ENCODE measurements at places on chromosomes 13 and 19.

DNA sequence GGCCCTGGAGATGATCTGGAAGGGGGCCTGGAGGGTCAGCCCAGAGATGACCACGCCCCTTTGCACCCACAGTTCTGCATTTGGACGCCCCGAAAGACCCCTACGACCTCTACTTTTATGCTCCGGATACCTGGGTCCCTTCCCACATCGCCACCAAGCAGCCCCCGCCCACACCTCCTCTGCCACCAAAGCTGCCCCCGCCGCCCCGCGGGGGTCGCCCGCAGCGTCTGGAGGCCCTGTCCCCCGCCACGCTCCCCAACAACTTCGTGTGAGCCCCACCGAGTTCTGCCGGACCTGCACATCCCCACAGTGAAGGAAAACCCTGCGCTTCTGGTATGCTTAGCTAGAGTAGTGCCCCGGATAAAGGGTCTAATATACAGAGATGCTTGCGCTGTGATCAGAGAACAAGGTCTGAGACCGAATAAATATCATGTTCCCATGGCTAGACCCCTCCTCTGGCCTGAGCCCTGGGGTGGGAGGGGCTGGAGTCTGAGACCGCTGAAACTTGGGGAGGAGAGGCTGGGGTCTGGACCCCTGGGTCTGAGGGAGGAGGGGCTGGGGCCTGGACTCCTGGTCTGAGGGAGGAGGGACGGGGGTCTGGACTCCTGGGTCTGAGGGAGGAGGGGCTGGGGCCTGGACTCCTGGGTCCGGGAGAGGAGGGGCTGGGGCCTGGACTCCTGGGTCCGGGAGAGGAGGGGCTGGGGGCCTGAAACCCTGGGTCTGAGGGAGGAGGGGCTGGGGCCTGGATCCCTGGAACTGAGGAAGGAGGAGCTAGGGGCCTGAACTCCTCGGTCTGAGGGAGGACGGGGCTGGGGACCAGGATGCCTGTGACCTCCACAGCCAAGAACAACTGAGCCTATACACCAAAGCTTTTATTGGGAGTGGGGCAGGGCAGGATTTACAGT lies 3.6 kb downstream of the GFY start:
- no peak for DNase-seq

DNA sequence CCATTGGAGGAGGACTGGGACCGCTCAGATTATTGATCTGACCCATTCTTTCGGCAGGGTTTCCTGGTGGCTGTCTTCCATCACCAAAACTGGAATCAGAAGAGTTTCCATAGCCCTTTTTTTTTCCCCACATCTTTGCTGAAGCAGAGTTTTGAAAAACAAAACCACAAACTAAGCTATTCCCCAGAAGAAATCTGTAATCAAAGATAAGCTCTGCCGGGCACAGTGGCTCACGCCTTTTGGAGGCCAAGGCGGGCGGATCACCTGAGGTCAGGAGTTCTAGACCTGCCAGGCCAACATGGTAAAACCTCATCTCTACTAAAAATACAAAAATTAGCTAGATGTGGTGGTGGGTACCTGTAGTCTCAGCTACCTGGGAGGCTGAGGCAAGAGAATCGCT lies 4.2 kb upstream of the ICAM1 start:
- DNase-seq: no peak

GRCh38 chr13:24148414-24149235 lies 11.9 kb upstream of the SPATA13 start:
- no peak for DNase-seq

- DNase-seq: no peak
Observed at GRCh38 chr19:32471811-32472210, 66.2 kb downstream of the DPY19L3 start.

DNA sequence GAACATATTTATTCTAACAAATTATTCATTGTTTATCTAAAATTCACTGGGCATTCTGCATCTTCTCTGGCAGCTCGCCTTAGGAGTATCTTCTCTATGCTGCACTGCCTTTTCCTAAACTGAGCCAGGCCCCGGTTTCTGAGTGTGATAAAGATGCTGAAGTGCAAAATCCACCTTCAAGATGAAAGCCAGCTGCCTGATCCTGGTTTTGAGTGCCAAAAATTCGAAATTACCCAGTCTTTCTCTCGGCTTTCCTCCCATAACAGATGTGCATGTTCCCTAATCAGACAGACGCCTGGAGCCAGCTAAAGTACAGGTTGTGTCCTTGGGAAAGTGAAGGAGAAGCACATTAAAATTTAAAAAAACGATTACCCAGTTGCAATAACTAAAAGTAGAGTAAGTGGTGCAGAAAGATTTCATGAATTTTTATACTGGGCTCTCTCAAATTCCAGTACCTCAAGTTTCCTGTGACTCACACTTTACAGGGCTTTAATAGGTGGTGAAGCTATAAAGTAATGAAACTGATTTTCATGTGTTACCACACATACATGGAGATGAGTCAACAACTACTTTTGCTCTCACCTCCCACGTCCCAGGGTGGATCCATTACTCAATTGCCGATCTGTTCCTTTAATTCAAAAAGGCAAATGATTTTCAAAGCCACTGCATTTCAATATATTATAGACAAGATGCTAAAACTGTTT lies 65.0 kb upstream of the GTF2F2 start:
- peak; percentile 54 for DNase-seq

DNA sequence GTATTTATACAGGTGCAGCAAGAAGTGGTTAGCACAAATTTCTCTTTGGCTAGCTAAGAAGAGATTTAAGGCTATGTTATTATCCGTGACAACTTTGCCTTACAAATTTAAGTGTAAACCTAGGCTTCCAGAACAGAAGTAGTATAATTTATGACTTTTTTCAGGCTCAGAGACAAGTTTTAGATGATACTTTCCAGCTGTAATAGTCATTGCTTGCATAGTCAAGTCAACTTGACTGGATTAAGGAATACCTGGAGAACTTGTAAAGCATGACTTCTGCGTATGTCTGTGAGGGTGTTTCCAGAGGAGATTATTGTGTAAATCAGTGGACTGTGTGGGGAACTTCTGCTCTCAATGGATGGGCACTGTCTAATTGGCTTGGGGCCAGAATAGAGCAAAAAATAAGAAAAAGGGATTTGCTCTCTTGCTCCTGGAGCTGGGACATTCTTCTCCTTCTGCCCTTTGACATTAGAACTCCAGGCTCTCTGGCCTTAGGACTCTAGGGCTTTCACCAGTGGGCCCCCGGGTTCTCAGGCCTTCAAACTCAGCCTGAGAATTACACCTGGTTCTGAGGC lies 33.0 kb downstream of the CYSLTR2 start:
- DNase-seq: no peak

GRCh38 chr13:102774591-102775520 lies 1.3 kb upstream of the TEX30 start:
- DNase-seq: no peak
